Diencephalon (tissue), 1 donor: ENCODE measurements at places on chromosomes 6 and 20. TPM values are rescaled to one million over a fixed set of nuclear protein-coding genes. Genes with fewer than 3 reads are reported as not detected.

Gene COMMD7
- 36.2 TPM for total RNA-seq

Gene STMND1
- total RNA-seq: 0.92 TPM

Gene SLC4A11
- total RNA-seq: not detected

Gene IRAK1BP1
- total RNA-seq: 23.1 TPM

Gene KCNQ5
- total RNA-seq: 5.5 TPM

Gene ZNF165
- 2.3 TPM for total RNA-seq

Gene TCF21
- under 0.01 TPM for total RNA-seq

Gene SLC22A7
- total RNA-seq: 0.23 TPM

Gene DZANK1
- 6.0 TPM for total RNA-seq

Gene TTK
- total RNA-seq: 10.1 TPM

Gene CST3
- 422 TPM for total RNA-seq

Gene UST
- total RNA-seq: 12.9 TPM

Gene TPD52L1
- 24.7 TPM for total RNA-seq

Gene BCAS1
- total RNA-seq: 11.8 TPM

Gene CHRNA4
- total RNA-seq: 26.5 TPM

Gene MEI4
- total RNA-seq: 2.1 TPM

Gene ADAM33
- 2.5 TPM for total RNA-seq

Gene ZSCAN16
- total RNA-seq: 8.8 TPM

Gene BACH2
- 20.3 TPM for total RNA-seq

Gene CALHM5
- total RNA-seq: 1.2 TPM

Gene CFB
- 3.2 TPM for total RNA-seq

Gene TMEM244
- not detected for total RNA-seq

Gene TINAG
- not detected for total RNA-seq
